ENCODE measurements at places on chromosomes 11 and 22. TPM values are rescaled to one million over a fixed set of nuclear protein-coding genes. Genes with fewer than 3 reads are reported as not detected.

- no peak for DNase-seq
These were observed 366.8 kb downstream of the SHANK2 start for GRCh38 chr11:70885281-70886231.

DNA sequence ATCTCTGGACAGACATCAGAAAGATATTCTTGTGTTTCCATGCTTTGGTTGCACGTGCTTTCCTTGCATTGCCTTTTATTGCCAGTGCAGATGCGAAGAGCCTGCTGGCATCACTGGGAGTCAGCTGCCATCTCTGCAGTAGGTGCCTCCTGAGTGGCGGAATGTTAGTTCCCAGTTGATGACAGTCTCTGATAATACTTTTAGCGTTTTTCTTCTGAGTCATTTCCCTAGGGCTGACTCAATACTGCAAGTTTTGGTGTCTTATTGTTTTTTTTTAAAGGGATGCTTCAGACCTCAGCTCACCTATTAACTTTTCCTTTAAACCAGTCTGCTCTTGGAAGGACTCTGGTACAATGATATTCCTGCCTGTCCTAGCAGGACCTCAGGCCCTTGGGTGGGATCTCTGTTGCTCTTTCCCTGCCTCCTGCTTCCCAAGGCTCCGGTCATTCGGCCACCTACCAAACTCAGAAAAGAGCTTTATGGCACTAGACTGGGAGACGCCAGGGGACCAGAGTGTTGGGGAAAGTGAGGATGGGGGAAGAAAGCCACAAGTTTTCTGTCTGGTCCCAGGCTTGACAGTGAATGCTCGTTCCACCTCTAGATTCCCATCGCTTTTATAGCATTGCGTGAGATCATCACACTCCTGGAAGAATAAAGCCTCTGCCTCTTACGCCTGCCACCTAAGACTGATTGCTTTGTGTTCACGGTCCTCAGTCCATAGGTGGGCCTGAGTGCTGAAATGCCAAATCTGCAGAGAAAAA is 308.7 kb downstream of the DDX10 start:
- no peak for DNase-seq

DNA sequence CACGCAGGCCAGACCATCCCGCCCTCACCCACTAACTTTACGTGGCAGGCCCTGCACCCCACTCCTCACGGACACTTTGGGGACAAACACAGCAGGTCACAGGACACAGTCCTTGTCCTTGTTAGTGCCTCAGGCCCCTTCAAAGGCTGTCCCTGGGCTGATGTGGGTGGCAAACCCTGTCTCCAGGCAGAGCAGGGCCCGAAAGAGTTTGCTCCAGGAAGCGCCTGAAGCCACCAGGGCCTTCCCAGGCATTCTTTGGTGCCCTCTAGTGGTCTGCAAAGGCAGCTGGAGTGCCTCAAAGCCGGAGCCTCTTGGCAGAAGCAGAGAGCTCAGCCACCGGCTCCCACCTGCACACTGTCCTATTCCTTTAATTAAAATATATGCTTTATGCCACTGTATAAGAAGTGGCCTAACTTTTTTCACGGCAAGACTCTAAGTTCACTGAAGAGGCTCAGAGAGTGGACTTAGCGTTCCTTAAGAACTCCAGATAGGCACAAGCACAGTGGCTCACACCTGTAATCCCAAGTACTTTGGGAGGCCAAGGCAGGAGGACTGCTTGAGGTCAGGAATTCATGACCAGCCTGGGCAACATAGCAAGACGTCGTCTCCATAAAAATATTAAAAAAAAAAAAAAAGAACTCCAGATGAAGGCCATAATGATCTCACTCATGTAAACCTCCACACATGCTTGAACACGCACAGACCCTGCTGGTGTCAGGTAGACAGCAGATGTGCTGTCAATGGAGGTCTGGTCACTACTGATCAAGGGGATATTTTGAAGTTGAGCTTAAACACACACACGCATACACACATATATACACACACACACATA is 11.1 kb downstream of the TXN2 start:
- DNase-seq, result peak; percentile 85

- DNase-seq, result no peak
These were observed 22.9 kb upstream of the CTR9 start for GRCh38 chr11:10728154-10728553.

DNA sequence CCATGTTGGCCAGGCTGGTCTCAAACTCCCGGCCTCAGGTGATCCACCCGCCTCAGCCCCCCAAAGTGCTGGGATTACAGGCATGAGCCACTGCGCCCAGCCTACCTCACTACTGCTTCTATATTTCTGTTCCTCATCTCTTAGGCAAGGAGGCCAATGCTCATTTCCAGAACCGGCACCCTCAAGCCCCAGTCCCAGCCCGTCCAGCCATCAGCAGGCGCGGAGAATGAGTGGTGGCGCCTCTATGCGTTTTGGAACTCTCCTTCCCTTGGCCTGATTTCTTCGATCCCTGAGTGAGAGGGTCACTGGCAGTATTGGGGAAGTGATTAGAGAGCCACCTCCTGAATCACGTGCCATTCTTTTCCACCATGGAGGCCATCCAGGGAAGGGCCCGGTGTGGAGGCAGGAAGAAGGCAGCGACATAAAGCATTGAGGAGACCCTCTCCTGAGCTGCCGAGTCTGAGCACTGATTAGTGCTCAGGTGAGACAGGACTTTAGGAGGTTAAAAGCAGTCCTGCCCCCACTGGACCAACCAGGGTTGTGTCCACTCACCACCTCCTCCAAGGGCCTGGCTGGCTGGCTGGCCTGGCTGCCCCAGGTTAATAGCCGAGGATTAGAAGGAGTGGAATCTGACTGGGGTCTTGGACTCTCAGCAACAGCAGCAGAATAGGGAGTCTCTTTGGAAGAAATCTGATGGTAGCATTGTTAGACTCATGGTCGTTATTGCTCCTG is 8.7 kb downstream of the GRIK4 start:
- DNase-seq, result no peak

DNA sequence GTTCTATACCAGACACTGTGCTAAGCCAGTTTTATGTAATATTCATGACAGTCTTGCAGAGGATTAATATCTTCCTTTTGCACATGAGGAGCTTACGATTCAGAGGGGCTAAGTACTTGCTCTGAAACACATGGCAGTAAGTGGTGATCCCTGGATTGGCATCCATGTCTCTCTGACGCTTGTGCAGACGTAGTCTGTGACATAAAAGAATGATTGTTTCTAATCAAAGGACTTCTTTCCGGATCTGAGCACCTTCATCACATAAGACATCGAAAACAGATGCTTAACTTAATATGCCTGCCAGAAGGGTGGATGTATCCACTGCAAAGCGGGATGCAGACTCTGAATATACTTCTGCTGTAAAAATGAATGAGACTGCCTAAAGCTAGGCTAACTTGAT is 74.8 kb downstream of the ARHGAP42 start:
- DNase-seq, result no peak

DNA sequence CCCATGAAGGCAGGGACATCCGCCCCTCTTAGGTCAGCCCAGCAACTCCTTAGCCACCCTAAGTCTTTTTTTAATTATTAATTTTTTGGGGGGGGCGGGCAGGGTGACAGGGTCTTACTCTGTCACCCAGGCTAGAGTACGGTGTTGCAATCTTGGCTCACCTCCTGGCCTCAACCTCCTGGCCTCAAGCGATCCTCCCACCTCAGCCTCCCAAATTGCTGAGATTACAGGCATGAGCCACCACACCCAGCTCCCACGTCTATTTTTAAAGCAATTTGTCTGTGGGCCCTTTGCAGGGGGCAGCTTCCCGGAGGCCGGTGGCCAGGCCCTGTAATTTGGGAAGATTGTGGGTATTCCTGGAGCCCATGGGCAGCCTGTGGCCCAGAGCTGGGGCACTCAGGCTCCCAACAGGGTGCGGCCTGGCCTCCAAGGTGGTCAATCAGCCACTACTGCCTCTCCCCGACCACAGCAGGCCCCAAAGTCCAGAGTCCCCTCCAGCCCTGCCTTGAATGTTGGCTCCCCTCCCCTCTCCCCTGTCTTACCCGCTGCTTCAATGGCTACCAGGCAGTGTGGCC is 27.2 kb downstream of the CREB3L1 start:
- no peak for DNase-seq

DNA sequence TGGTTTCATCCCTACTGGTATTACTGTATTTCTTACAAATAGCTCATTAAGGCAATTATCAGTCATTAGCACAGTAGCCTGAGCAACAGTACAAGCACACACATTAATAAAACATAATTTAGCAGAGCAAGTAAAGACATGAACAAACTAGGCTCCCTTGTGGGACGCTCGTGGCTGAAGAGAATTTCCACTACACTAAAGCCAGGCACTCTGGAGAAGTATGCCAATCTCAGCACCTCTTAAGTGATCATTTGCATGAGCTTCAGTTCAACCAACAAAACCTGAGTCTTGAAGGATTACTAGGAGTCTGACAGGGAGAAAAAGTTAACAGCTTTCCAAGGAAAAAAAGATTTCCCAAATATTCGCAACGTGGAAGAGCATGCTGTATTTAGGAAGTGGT is 109.1 kb downstream of the LARGE1 start:
- DNase-seq, result no peak

DNA sequence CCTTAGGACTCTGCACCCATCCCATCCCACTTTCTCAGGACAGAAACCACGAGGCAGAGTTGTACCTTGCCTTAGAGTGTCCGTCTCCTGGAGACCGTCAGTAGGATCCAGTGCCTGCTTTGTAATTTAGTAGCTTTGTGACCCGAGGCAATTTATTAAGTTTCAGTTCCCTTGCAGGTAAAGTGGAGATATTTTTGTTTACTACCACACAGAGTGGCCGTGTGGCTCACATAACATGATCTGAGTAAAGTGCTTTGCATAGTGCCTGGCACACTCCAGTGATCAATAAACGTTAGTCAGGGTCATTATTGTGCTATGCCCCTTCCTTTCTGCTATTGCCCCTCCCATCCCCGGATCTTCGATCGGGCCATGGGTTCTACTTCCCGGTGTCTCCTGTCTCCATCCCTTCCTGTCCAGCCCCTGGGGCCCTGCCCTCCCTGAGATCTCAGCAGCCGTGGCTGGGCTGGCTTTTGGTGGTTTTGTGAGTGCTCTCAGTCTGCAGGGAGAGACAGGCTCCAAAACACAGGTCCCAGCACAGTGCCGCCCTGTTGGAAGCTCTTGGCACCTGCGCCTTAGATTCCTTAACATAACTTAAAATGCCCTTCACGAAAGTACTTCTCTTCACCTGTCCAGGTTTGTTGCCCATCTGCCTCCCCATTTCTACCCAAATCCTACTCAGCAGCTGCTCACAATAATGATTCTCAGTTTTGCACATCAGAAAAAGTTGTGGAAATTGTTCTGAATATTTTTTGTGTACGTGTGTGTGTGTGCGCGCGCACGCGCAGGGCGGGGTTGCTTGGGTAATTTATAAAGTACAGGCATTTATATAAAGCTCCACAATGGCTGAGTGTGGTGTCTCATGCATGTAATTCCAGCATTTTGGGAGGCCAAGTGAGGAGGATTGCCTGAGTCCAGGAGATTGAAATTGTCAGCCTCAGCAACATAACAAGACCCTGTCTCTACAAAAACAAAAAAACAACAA is 753.7 kb downstream of the NTM start:
- no peak for DNase-seq

DNA sequence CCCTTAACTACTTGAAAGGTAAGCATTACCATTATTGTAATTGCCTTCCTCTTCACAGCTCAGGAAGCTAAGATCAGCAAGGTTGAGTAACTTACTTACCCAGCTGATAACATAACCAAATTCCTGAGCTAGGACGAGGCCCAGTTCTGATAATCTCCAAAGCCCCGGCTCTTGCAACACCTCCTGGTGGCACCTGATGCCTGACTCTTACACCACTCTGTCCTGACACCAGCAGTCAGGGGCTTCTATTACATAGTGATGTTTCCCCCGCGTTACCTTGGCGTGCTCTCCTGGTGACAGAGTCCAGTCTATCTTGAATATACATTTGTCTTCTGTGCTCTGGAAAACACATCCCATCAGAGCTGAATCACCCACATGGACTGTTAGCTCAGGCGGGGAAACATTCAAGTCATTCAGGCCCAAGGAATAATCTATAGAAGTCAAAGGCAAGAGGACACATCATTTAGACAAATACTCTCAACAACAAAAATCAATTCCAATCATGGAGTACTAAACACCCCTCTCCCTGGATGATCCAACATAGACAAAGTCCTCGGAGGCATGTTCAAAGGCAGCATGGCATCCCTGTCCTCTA is 12.6 kb downstream of the JAML start:
- no peak for DNase-seq

DNA sequence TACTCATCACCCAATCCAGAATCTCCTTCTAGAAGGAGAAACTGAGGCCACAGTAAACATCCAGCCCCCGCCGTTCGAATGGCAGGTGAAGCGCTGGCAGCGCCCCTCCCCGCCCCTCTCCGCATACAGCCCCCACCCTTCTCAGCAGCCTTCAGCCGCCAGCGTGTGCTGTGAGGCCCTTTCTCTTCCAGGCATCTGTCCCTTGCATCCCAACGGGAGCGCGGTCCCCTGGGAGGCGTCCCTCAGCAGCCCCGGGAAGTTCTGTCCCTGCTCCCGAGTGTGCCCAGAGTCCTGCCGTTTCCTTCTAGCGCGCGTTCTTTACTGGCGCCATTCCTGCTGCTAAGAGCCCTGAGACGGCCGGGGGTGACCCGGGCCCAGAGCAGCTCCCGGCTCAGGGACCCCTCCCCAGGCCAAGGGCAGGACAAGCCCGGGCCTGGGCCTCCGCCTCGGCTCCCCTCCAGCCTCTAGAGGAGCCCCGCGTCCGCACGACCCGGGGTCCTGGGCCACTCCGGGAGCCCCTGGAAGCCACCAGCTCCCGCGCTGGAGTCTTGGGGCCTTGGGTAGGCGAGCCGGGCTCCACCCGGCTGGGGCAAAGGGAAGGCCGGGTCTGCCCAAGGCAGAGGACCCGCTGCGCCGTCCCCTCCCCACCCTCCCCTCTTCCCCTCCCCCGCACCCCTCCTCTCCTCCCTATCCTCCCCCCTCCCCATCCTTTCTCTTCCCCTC is 450.4 kb downstream of the OPCML start:
- no peak for DNase-seq

The MPPED2 gene
- total RNA-seq, result 13.4 TPM

The MAJIN gene
- 34.8 TPM for total RNA-seq

The ELFN2 gene
- total RNA-seq, result 5.3 TPM

The C11orf16 gene
- 1.7 TPM for total RNA-seq

The GSTT2B gene
- total RNA-seq, result 7.9 TPM

The KDELR3 gene
- 6.7 TPM for total RNA-seq

The TRIM48 gene
- total RNA-seq, result not detected
